ENCODE measurements at places on chromosomes 1 and 21. TPM values are rescaled to one million over a fixed set of nuclear protein-coding genes. Genes with fewer than 3 reads are reported as not detected.
A peak's percentile ranks its signal among the peaks of the same experiment; 100 is the strongest.

DNA sequence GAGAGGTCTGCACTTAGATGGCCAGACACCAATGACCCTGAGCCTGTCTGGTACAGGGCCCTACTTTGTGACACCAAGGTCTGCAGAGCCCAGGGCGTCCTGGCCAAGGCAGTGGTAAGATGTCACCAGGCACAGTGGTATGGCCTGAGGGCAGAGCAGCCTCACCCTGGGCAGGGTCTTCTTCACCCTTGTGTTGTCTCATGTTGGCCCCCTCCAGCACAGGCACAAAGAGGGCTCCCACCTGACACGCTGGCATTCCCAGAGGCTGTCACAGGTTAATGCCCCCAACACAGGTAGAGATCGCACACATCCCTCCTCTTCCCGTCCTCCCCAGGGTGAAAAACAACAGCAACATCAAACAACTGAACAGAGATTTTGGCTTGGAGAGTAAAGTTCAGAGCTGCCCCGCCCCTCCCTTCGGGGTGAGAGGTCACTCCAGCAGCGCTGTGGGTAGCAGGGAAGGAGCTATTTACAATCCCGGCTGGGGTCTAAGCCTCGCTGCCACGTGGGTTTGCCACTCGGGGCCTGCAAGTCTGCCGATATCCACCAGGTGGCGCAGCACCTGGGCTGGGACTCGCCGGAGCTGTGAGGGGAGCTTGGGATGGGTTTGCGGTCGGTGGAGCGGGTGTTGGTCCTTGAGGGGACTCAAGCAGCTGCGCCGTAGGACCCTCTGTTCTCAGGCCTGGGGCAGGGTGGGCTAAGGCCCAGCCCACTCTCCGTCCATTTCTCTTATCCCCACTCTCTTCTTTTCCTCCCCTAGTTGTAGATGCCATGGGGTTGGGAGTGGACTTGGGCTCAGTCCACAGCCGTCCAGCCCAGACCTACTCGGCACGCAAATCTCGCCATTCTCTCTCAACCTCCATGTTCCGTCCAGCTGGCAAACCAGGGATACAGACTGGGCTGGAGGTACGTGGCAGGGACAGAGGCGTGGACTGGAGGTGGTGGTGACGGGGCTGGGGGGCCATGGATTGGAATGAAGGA lies 12.7 kb downstream of the EFNA3 start:
- H3K4me1 ChIP-seq: peaks cover 21% of the 10 kb centered on the region
- H3K27ac ChIP-seq: no peak overlapping the region
- no peaks in the 10 kb centered on the region for H3K36me3 ChIP-seq
- no peaks in the 10 kb centered on the region for H3K27me3 ChIP-seq
- ATAC-seq: peak; percentile 65

GRCh38 chr1:4638345-4638729 lies 16.1 kb upstream of the AJAP1 start:
- no peak overlapping the region for H3K27ac ChIP-seq
- H3K27me3 ChIP-seq: peaks cover 71% of the 10 kb centered on the region
- H3K36me3 ChIP-seq: no peaks in the 10 kb centered on the region
- no peak for ATAC-seq
- no peak overlapping the region for H3K4me3 ChIP-seq

GRCh38 chr1:206513312-206514111 lies 6.2 kb downstream of the RASSF5 start:
- no peaks in the 10 kb centered on the region for H3K36me3 ChIP-seq
- peaks cover 34% of the 10 kb centered on the region for H3K4me1 ChIP-seq
- ATAC-seq: peak; percentile 83
- no peak overlapping the region for H3K4me3 ChIP-seq
- H3K27me3 ChIP-seq: peaks cover 5% of the 10 kb centered on the region

SLC50A1 gene
- 13.7 TPM for total RNA-seq

GRCh38 chr21:37370152-37371040 lies 3.8 kb downstream of the DYRK1A start:
- peak overlapping the region; percentile 54 for H3K27ac ChIP-seq
- no peaks in the 10 kb centered on the region for H3K27me3 ChIP-seq
- no peaks in the 10 kb centered on the region for H3K36me3 ChIP-seq
- H3K4me1 ChIP-seq: peaks cover 25% of the 10 kb centered on the region
- peak overlapping the region; percentile 5 for H3K4me3 ChIP-seq

- no peaks in the 10 kb centered on the region for H3K4me1 ChIP-seq
- ATAC-seq: no peak
- peaks cover 5% of the 10 kb centered on the region for H3K27me3 ChIP-seq
- no peaks in the 10 kb centered on the region for H3K36me3 ChIP-seq
- no peak overlapping the region for H3K4me3 ChIP-seq
These were observed 7.9 kb downstream of the PLA2G2D start for GRCh38 chr1:20111452-20111851.

DNA sequence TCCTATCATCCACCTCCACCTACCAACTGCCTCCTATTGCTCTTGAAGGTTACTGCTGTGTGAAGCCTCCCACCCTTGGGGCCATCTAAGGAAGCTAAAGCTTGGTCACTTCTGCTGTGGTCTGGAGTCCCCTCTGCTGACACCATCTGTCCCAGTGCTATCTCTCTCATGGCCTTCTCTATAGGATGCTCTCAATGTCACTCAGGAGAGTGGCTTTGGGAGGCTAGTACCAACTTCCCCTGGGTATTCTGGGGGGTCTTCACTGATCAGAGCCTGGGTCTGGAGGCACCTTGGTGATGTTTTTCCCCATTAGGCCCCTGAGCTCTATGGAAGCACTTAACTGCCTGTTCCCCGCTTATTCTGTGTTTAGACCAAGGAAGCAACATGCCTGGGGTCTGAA lies 12.3 kb upstream of the NCF2 start:
- H3K4me3 ChIP-seq: no peak overlapping the region
- H3K36me3 ChIP-seq: no peaks in the 10 kb centered on the region
- no peak for ATAC-seq
- H3K27me3 ChIP-seq: no peaks in the 10 kb centered on the region
- no peak overlapping the region for H3K27ac ChIP-seq

C2CD2 gene
- total RNA-seq: 16.4 TPM

GRCh38 chr1:51253691-51254090 lies 17.6 kb downstream of the RNF11 start:
- no peak overlapping the region for H3K27ac ChIP-seq
- no peak overlapping the region for H3K4me3 ChIP-seq
- no peaks in the 10 kb centered on the region for H3K4me1 ChIP-seq
- no peaks in the 10 kb centered on the region for H3K27me3 ChIP-seq
- no peak for ATAC-seq

- H3K27me3 ChIP-seq: no peaks in the 10 kb centered on the region
- ATAC-seq: no peak
- peaks cover 37% of the 10 kb centered on the region for H3K4me1 ChIP-seq
- no peak overlapping the region for H3K27ac ChIP-seq
- peaks cover 4% of the 10 kb centered on the region for H3K36me3 ChIP-seq
- no peak overlapping the region for H3K4me3 ChIP-seq
These were observed 24.9 kb downstream of the ITPKB start for GRCh38 chr1:226714148-226714547.

OPRD1 gene
- total RNA-seq: not detected

DNA sequence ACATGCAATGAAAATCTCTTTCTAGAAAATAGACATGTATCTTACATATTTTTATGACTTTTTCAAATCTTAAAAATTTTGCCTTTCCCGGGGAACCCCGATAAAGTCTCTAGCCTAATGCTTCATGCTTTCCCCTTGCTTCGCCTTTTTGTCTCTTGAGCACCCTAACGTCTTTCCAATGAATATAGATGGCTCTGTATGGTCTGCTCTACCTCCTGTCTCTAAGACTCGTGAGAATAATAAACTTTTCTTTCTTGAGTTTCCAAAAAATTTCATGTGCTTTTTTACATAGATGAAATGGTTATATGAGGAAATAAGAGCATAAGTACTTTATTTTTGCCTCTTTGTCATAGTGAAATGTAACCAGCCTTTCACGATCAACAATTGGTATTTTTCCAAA lies 202.6 kb downstream of the PDE4B start:
- H3K27ac ChIP-seq: no peak overlapping the region
- H3K4me1 ChIP-seq: no peaks in the 10 kb centered on the region
- no peaks in the 10 kb centered on the region for H3K27me3 ChIP-seq
- H3K4me3 ChIP-seq: no peak overlapping the region
- no peak for ATAC-seq
- H3K36me3 ChIP-seq: no peaks in the 10 kb centered on the region

- H3K4me1 ChIP-seq: peaks cover 6% of the 10 kb centered on the region
- no peak for ATAC-seq
- H3K4me3 ChIP-seq: no peak overlapping the region
- H3K36me3 ChIP-seq: no peaks in the 10 kb centered on the region
These were observed 34.2 kb upstream of the LRRC8C start for GRCh38 chr1:89598450-89599331.

DNA sequence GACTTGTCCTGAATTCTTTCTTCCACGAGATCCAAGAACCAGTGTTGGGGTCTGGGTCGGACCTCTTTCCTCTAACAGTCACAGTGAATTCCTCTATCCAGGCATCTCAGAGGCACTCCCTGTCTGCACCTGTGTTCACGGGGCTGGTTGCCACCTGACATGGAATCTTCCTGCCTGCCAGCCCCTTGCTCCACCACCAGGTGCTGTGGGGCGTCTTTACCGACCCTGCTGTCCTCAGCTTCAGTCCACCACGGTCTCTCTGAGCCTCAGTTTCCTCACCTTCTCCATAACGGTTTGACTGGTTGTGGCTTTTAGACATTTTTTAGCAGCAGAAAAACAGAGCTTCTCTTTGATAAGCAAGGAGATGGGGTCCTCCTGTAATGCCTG lies 62.7 kb downstream of the SDC3 start:
- ATAC-seq: no peak
- no peaks in the 10 kb centered on the region for H3K36me3 ChIP-seq
- no peaks in the 10 kb centered on the region for H3K4me1 ChIP-seq
- no peak overlapping the region for H3K27ac ChIP-seq
- H3K27me3 ChIP-seq: peaks cover 3% of the 10 kb centered on the region

GRCh38 chr1:213782941-213783672 lies 204.7 kb upstream of the PROX1 start:
- H3K27ac ChIP-seq: no peak overlapping the region
- no peak for ATAC-seq
- H3K4me1 ChIP-seq: no peaks in the 10 kb centered on the region
- peaks cover 4% of the 10 kb centered on the region for H3K27me3 ChIP-seq

DNA sequence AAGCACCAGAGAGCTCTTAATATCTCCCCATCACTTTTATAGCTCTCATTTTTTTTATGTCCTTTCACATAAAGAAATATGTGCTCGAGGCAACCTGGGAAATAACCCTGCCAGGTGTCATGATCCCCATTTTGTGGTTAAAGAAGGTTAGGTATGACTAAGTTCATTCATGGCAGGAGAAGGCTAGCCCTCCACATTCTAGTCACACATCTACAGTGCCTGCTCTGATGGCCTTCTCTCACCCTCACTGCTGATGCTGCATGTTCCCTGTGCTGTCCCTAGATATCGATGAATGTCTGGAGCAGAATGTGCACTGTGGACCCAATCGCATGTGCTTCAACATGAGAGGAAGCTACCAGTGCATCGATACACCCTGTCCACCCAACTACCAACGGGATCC lies 187.5 kb downstream of the TPR start:
- no peak overlapping the region for H3K4me3 ChIP-seq
- H3K4me1 ChIP-seq: peaks cover 11% of the 10 kb centered on the region
- no peaks in the 10 kb centered on the region for H3K27me3 ChIP-seq
- ATAC-seq: no peak

OR2L13 gene
- not detected for total RNA-seq

GRCh38 chr1:168135116-168135920 lies 1.4 kb downstream of the GPR161 start:
- H3K4me3 ChIP-seq: peak overlapping the region; percentile 82
- peak overlapping the region; percentile 84 for H3K27ac ChIP-seq
- no peaks in the 10 kb centered on the region for H3K4me1 ChIP-seq

CCDC27 gene
- total RNA-seq: not detected

CGN gene
- total RNA-seq: 0.16 TPM

DNA sequence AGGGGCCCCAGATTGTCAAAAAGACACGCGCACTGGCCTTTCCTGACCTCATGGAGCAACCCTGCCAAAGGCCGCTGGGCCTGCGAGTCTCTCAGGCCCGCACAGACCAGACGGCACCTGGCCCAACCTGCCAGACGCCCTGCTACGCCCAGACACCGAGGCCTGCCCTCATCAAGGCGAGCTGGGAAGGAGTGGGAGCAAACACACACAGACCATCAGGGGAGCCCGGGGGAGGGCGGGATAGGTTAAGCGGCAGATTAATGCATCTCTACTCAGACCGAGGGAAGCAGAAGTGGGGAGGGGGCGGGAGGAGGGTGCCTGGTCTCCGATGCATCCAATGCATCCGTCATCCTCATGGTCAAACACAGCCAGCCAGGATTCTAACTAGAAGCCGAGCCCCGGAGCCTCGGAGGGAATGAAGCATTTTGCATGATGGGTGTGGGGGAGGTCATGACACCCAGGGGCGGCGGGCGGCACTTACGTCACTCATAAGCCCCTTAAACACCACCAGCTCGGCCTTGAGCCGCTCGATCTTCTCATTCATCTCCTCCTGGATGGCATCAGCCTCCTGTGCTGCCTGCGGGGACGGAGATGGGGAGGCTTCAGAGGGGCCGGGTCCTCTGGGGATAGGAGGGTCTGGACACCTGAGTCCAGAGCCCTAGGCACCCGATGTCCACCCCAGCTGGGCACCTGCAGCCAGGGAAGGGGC lies 17.0 kb upstream of the ALDH4A1 start:
- no peaks in the 10 kb centered on the region for H3K27me3 ChIP-seq
- H3K4me3 ChIP-seq: no peak overlapping the region
- peaks cover 6% of the 10 kb centered on the region for H3K4me1 ChIP-seq
- H3K27ac ChIP-seq: no peak overlapping the region
- peaks cover 55% of the 10 kb centered on the region for H3K36me3 ChIP-seq

- H3K27me3 ChIP-seq: no peaks in the 10 kb centered on the region
- peak; percentile 80 for ATAC-seq
These were observed 77.0 kb upstream of the MACF1 start for GRCh38 chr1:39127513-39127912.

DNA sequence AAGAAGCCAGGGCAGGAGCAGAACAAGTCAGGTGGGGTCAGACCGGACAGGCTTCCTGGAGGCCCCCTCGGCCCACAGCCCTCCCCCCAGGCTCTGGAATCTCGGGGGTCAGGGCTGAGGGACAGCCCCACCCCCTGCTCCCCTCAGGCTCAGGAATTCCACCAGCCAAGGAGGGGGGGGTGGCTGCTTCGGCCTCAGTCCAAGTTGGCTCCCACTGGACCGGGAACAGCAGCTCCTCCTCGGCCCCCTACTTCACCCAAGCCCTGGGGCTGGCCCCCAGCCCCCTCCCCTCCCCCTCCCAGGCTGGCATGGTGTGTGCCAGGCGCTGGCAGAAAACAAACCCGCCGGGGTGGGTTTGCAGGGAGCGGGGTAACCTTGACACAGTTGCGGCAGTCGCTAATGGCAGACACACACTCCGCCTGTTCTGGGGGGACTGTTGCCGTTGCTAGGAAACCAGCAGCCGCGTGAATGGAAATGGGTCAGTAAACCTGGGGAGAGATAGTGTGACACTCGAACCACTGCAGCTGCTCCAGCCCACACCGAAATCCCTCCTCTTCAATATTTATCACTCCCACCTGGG lies 32.4 kb downstream of the AHDC1 start:
- H3K27me3 ChIP-seq: no peaks in the 10 kb centered on the region
- peaks cover 99% of the 10 kb centered on the region for H3K4me1 ChIP-seq
- H3K4me3 ChIP-seq: peak overlapping the region; percentile 22
- no peaks in the 10 kb centered on the region for H3K36me3 ChIP-seq
- H3K27ac ChIP-seq: peak overlapping the region; percentile 76
